ENCODE measurements at places on chromosomes 6 and 20.
A peak's percentile ranks its signal among the peaks of the same experiment; 100 is the strongest.

DNA sequence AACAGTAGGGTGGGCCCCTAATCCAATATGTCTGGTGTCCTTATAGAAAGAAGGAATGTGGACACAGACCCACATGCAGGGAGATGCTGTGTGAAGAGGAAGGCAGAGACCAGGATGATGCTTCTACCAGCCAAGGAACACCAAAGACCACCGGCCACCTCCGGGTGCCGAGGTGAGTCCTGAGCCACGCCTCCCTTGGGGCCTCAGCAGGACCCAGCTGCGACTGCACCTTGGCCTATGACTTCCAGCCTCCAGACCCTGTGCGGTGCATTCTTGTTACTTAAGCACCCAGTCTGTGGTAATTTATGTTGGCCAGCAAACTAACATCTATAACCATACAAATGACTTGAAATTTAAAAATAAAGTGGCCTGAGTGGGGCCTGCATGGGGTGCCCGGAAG, 79.5 kb upstream of the QKI start:
- DNase-seq: no peak

DNA sequence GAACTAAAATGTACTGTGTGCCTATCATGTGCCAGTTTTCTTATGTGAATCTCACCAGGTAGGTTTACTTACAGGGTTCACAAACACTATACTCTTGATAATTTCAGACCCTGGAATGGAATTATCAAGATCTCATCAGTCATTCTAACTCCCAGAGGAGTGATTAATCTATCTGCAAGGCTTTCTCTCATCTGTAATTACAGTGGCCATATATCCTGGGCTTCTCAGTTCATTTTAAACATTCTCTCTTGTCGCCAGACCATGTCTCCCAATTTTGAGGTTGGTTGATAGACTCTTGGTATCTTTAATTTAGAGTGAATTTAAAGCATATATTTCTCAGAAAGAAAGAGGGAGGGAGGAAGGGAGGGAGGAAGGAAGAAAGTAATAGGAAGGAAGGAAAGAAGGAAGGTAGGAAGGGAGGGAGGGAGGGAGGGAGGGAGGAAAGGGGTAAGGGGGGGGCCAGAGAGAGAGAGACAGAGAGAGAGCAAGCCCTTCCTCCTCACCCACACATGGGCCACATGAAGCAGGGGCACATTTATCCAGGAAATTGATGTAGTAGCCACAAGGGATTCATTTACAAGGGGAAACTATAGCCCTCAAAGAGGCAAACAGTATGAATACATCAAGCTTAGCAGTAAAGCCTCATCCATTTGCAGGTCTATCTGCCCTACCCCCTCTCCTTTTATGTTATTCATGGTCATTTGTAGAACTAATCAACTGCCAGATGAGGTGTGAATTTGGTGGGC, 25.8 kb upstream of the NRSN1 start:
- DNase-seq: no peak

GRCh38 chr6:125944434-125944816, 12.1 kb upstream of the HINT3 start:
- DNase-seq: peak; percentile 18

DNA sequence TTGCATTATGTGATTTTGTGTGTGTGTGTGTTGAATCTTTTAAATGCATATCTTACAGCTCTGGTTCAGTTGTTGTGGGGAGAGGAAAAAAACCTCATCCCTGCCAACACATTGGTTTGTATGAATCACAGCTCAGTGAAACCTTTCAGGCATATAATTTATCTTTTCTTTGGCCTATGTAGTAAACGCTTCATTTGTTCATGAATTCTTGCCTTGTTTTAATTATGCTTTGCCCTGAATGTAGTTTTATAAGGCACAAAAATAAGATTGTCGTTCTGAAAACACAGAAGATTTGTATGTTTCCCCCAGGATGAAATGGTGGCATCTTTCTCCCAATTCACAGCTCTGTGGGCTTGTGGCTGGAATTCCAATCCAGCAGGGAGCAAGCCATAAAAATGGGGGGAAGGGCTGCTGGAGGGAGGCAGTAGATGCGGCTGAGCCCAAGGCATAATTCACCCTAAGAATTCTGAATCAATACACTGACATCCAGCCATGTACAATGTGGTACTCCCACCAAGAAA, 45.1 kb downstream of the BCAS1 start:
- no peak for DNase-seq

GRCh38 chr20:33081411-33082154, 2.1 kb downstream of the BPIFB4 start:
- DNase-seq: no peak

- DNase-seq: no peak
Measured at GRCh38 chr6:17490724-17491123, 97.3 kb downstream of the CAP2 start.

- peak; percentile 85 for DNase-seq
Measured at GRCh38 chr6:127582777-127583462, 5.9 kb downstream of the C6orf58 start.

DNA sequence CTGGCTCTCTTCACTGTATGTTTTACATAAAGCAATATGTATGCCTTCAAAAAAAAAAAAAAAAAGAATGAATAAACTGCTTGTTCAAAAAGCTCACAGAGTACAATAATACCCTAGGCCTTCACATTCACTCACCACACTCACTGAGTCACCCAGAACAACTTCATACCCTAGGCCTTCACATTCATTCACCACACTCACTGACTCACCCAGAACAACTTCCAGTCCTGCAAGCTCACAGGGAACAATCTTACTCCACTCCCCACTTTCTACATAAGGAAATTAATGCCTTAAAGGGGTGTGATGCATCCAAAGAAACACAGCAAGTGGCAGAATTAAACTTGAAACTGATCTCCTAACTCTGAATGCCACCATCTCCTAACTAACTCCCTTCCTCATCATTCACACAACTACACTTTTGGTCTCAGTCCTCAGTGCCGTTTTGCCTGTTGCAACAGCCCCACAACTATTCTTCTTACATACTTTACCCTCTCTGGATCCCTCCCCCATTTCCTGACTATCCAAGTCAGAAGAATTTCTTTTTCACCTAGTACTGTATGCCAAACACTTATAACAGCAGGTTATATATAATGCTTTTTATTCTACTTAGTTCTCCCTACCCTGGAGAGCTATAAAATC, 34.2 kb downstream of the NHSL1 start:
- DNase-seq: peak; percentile 95

GRCh38 chr6:3458706-3459421, 2.0 kb upstream of the SLC22A23 start:
- no peak for DNase-seq

- DNase-seq: no peak
Measured at GRCh38 chr6:168156742-168157265, 77.8 kb upstream of the FRMD1 start.

DNA sequence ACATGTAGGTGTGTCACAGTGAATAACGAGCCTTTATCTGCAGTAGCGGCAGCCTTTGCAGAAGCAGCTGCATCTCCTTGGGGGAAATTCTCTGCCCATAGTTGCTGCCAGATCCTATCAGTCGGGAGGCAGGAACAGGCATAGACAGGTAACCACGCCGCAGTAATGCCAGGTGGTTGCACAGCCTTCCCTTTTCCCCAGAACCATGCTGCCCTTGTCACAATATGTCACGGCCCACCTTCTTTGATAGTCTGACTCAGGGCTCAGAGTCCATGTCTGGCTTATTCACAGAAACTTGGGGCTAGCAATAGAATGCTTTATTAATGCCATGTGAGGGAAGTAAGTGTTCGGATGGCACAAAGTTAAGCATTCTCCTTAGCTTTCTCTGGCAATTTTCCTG, 76.6 kb downstream of the F13A1 start:
- no peak for DNase-seq

GRCh38 chr6:130019326-130020072, 1.1 kb downstream of the L3MBTL3 start:
- peak; percentile 44 for DNase-seq

DNA sequence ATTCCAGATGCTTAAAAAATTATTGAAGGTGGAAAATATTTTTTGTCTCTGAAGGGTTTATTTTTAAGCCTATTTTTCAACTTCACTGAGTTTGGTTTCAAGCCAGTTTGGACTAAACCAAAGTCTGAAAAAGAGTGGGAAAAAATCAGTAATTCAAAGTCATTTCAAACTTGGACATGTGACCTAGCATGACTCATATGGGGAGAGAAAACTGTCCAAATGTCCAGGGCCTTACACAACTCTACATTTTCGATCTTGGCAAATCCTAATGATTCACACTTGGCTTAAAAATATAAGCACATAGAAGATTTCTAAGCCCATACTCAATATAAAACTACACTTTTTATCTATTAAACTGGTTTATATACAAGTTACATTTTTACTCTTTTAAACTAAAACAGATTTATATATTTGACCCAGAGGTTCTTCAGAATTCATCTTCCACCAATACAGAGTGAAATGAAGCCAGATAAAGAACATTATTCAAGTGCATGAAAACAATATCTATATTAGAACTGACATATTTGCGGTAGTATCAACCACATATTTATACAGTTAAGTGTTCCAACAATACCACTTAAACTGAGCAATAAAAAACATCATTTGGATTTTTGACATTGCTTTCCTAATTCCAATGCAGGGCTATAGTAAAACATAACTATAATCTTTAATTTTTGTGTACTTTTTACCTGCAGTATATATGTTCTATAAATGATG, 110.3 kb upstream of the TCF21 start:
- DNase-seq: peak; percentile 97

DNA sequence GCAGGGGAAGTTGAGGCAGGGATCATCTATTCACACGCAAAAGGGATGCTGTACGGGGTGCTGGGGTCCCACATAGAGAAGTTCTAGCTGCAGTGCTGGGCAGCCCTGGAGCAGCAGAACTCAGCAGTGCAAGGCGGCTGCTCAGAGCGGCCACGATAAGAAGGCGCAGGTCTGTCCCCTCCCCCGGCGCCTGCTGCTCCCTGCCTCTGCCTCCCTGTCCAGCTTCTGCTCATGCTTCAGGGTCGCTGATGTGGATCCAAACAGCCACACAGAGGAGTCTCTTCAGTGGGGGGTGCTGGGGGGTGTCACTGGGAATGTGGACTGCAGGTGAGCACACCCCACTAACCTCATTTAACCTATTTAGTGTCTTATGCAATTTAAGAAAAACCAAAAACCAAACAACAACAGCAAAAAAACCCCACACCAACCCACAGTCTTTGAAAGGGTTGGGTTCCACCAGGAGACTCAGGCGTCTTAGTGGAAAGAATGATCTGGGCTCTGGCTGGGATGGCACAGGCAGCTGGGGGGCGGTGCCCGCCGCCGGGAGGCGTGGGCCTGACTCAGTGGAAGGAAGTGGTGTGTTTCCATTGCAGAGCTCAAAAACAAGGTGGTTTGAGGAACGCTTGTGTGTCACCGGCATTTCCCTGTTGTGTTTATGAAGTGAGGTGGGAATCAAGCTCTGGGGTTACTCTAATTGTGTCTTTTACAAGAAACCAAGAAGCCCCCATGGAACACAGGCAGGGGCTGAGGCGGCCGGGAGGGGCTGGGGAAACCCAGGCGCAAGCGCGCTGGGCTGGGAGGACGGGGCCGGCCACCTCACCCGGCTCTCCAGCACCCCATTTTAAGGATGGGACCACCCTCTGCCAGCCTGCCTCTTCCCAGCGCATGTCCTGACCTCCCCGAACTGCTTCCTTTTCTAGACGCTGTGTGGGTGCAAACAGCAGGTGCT, 55.1 kb downstream of the IRF4 start:
- no peak for DNase-seq

- DNase-seq: peak; percentile 61
Measured at GRCh38 chr6:110053395-110054240, 75.5 kb downstream of the GPR6 start.

DNA sequence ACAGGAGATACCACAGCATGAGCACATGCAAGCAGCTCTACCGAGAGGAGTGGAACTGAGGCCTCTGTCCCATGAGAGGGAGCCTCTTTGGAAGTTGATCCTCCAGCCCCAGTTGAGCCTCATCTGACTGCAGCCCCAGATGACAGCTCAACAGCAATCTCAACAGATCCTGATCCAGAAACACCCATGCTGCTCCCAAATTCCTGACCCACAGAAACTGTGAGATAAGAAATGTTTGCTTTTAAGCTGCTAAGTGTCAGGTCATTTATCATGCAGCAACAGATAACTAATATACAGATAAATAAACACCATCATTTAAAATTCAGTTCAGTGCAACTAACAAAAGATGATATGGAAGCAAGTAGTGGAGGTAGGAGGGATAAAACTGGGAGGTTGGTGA, 4.8 kb upstream of the ARFGEF2 start:
- DNase-seq: no peak

DNA sequence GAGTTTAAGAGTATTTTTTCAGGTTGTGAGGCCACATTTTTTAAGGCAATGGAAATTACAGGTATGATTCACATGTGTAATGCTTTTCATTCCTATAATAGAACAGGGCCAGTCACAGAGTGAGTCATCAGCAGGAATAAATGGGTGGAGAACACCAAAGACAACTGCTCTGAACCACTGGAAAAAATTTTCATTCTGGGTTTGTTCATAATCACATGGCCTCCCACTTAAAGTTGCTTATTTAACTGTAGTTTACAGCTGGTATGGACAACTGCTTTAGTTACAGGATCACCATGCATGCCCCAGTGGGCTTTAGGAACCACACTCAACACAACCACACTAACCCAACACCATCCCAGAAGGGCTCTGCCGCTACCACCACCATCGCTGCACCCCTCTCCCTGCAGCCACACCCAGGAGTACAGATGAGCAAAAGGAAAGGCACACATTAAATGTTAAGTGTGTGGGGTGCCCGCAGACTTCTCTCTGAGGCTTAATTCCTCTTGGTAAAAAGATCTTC, 107.0 kb upstream of the DST start:
- DNase-seq: peak; percentile 88

- DNase-seq: peak; percentile 96
Measured at GRCh38 chr6:81997090-81997926, 244.8 kb upstream of the TENT5A start.

GRCh38 chr20:49594931-49595315, 27.0 kb upstream of the PTGIS start:
- no peak for DNase-seq

DNA sequence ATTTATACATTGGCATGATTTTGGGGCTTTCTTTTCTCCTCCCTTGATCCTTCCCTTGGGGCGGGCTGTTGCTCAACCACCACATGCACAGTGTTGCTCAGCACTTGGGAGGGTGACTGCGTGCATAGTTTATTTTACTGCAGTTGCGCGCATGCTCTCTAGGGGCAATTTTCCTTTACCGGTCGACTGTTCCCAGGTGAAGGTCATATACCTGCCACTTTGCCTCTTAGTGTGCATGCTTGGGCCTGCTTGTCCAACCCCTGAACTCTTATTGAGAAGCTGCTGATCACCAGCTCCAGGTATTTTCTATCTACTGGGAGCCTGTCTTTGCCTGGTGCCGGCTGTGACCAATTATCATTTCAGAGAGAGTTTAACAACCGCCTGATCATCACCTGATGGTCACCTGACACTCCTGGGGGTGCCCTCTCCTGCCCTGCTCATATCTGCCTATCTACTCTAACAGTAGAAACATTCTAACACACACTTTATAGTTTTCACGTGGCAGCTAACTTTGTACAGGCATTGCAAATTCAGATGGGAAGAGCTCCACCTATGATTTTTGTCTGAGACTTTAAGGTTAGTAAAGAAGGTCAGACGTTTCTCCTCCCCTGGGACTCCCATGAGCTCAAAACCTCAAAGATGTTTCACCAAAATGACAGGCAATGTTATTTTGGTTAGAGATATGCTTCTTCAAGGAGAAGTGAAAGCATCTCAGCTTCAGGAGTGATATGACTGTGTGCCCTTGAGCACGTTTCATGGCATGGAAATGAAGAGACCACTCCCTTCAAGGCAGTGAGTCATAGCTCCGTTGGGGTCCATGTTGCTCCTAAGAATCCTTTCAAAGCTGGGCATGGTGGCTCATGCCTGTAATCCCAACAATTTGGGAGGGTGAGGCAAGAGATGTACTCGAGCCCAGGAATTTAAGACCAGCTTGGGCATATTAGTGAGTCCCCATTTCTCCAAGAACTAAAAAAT, 227.5 kb upstream of the MYLIP start:
- DNase-seq: no peak

GRCh38 chr6:25411316-25411950, 132.3 kb downstream of the CARMIL1 start:
- no peak for DNase-seq

Data from HCEC 1CT (cell line).